ENCODE measurements at places on chromosomes 6 and 20.

DNA sequence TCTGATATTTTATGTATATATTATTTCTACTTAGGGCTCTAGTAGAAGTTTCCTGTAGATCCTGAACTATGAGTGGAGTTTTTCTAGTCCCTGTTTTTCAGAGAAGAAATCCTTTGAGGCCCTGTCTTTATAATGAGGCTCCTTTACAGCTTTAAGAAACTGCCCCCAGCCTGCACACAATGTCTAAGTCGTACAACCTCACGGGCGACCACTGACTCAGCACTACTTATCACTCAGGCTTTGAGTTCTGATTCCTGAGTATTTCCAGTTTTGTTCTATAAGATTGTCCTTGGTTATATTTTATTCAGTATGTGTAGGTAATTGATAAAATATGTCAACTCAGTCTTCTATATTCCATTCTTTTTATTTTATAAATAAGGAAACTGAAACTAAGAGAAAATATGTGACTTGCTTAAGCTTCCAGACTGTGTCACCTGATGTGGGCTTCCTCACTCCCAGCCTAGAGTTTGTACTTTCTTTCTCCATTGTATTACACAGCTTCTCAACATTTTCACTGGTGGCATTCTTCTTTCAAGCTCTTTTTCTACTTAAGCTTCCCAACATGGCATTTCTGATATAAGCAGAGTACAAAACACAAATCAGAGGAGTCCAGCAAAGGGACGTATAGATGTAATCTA is 167.0 kb downstream of the TBX18 start:
- DNase-seq: no peak

DNA sequence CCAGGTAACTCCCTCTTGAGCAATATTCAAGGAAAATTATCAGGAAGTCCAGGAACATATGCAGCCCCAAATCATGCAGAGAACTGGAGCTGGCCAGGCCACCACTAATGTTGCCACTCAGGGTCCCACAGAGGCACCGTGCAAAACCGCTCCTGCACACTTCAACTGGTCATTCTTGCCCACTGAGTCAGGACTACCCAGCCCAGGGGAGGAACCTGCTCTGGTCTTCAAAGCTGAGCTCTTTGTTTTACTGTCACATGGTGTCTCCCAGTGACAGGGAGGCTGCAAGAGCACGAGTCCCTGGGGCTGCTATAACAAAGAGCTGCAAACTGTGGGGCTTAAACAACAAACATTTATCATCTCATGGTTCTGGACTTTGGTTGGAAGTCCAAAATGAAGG is 336.0 kb upstream of the PRDM1 start:
- DNase-seq: no peak

DNA sequence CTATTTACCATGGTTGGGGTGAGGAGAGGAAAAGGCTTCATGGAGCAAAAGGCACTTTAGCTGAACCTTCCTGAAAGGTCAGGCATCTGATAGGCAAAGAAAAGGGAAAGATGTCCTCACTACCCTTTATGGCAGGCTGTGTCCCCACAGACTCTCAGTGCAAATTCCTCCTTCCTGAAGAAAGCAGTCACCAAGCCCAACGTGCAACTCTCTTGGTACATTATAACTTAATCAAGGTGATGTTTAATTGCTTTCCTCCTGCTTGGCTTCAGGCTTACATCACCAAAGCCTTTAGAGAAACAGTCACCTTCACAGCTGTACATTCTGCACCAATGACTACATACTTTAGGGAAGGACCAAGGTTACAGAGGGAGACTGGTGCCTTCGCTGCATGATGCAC is 2.1 kb upstream of the CLIC5 start:
- DNase-seq: no peak

- no peak for DNase-seq
These were observed 42.9 kb upstream of the SPACA1 start for GRCh38 chr6:88004707-88005106.

GRCh38 chr6:17927705-17928104 is 59.7 kb downstream of the KIF13A start:
- DNase-seq: no peak

DNA sequence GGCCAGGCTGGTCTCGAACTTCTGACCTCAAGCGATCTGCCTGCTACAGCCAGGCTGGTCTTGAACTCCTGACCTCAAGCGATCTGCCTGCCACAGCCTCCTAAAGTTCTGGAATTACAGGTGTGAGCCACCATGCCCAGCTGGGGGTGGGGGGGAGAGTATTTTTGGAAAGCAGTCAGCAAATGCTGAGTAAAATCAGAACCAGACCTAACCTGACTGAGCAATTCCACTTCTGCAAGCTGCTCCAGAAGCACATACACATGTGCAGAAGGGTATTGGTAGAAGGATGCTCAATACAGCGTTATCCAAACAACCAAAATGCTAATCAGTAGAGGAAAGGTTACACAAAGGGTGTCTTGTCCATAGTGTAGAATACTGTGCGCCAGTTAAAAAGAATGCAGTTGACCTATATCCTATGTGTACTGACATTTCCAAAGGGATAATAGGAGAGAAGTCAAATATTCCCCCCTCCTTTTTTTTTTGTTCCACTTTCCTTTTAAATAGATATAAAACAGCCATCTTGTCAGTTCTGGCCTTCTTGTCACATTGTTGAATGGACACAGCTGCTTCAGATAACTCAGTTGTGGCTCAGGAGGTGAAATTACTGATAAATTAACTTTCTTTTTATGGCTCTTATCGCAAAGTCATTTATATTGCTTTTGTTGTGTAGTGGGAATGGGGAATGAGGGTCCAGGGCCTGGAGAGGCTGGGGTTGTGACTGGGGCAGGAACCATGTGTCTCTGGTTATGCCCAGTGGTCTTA is 74.6 kb downstream of the DTD1 start:
- no peak for DNase-seq
